ENCODE measurements at places on chromosomes 13 and 19.

DNA sequence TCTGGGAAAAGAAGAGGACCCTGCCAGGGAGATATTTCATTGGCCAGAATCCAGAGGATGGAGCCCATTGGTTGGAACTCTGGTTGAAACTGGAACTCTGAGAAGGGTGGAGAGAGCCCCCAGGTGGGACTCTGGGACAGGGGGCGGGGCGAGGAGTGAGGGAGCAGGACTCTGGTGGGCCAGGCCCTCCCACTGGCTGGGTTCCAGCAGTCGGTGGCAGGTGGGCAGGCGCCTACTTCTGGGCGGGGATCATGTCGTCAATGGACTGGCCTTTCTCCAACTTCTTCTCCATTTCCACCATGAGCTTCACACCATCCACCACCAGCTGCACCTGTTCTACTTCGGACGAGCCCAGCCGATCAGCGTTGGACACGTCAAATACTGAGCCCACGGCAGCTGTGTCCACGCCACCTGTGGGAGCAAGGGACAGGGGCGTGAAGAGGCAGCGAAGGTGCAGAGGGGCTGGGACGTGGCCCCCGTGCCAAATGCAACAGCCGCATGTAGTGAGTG lies 16.1 kb downstream of the CKM start:
- DNase-seq = no peak

DNA sequence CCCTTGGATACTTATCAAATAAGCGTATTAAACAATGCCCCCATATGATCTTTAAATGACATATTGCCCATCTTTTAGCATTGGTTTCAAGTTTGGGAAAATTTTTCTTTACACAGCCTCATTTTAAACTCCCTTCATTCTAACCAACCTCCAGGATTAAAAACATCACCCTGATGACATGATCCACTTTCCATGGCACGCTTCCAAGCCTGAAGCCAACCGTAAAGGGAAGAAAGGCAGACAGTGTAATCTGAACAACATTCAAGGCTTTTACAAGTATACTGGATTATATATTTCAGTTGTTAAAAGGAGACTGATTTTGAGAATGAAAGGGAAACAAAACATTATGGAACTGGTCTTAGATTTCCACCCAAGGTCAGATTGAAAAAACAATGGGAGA lies 1721.9 kb downstream of the OLFM4 start:
- DNase-seq = no peak

GRCh38 chr13:36493046-36493445 lies 60.8 kb downstream of the CCNA1 start:
- no peak for DNase-seq

- DNase-seq = no peak
These were observed 41.2 kb downstream of the BRD4 start for GRCh38 chr19:15291089-15291488.

- peak; percentile 99 for DNase-seq
These were observed 10.1 kb upstream of the GTF2F1 start for GRCh38 chr19:6402837-6403608.

- DNase-seq = no peak
These were observed 316 bp upstream of the ZNF530 start for GRCh38 chr19:57599377-57599760.

- no peak for DNase-seq
These were observed 8.4 kb upstream of the HTR2A start for GRCh38 chr13:46905249-46905648.

DNA sequence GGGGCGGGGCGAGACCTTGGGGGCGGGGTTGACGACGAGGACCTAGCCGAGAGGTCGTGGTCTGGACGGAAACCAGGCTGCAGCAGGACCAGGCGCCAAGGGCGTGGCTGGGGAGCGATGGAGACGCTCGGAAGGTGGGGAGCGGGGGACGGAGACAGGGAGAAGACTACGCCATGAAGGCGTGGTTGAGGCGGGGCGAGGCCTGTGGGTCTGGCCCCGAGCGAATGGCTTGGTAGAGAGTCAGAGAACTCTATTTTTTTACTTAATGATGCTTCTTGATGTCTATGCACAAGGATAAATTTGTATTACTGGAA lies 674 bp upstream of the FBXL12 start:
- no peak for DNase-seq

GRCh38 chr13:110464556-110465333 lies 96.8 kb downstream of the RAB20 start:
- DNase-seq = no peak

- no peak for DNase-seq
These were observed 36.4 kb downstream of the CCL25 start for GRCh38 chr19:8088752-8089663.

GRCh38 chr13:41386211-41386610 lies 71.1 kb upstream of the RGCC start:
- DNase-seq = no peak

DNA sequence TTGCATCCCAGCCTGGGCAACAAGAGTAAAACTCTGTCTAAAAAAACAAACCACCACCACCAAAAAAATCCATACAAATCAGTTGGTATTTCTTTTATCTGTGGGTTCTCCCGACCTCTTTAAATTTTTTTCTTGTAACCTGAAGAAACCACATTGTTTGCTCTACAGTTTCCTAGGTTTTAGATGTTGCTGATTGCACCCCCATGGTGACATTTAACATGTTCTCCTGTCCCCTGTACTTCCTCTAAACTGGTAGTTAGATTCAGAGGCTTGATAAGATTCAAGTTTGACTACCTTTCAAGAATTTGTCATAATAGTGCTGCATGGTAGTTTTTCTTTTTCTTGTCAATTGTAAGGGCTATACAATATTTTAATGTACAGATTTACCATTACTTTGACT lies 24.0 kb downstream of the ALG5 start:
- no peak for DNase-seq

DNA sequence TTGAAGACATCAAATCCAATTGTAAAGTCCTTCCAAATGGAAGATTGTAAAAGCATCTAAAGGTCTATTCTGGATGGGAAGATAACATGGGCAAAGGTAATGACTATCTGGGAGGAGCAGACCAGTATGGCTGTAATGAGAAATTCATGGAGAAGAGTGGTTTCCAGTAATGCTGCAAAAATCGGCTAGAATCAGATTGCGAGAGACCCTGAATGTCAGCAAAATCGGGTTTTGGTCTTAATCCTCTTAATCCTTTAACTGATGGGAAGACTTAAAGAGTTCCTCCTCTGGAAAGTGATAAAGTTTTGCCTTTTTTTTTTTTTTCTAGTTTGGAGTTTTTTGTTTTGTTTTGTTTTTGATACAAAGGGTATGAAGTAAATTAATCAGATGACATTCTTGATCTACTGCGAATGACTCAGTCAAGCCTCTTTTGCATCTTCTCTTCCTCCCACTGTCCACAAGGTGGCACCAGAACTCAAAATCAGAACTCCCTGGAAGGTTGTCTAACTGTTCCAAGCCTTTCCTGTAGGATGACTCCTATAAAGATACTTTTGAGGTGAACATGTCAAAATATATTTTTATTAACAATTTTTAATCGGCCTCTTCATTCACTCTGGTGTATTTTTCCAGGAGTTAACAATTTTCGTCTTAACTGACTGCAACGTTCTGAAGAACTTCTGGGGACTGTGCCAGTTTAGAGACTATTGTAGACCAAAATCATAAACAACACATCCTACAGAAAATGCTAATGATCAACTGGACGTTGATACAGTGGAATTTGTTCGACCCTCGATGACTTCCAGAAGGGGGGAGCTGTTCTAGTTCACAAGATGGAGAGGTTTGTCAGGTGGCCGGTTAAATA lies 213.3 kb upstream of the MIR17HG start:
- DNase-seq = peak; percentile 74

All from small intestine (tissue), 16 donors.